Kidney epithelial cell (primary cell): ENCODE measurements at places on chromosomes 7 and 10. TPM values are rescaled to one million over a fixed set of nuclear protein-coding genes. Genes with fewer than 3 reads are reported as not detected.

DNA sequence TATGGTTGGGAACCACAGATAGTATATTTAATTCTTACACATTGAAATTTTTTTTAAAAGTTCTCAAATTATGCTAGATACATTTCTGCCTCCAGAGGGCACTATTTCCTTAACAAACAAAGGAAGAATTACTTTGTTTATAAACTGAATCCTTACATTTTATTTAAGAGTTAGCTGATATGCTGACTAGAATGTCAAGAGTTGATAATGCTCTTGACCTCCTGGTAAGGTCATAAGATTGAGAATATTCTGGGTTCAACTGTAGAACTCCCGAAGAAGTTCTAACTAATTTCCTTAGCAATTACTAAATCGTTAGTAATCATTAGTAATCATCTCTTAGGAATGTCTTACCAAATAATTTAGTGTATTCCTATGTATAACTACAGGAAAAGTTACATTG lies 95.3 kb upstream of the CYP26C1 start:
- peak; percentile 26 for DNase-seq

DNA sequence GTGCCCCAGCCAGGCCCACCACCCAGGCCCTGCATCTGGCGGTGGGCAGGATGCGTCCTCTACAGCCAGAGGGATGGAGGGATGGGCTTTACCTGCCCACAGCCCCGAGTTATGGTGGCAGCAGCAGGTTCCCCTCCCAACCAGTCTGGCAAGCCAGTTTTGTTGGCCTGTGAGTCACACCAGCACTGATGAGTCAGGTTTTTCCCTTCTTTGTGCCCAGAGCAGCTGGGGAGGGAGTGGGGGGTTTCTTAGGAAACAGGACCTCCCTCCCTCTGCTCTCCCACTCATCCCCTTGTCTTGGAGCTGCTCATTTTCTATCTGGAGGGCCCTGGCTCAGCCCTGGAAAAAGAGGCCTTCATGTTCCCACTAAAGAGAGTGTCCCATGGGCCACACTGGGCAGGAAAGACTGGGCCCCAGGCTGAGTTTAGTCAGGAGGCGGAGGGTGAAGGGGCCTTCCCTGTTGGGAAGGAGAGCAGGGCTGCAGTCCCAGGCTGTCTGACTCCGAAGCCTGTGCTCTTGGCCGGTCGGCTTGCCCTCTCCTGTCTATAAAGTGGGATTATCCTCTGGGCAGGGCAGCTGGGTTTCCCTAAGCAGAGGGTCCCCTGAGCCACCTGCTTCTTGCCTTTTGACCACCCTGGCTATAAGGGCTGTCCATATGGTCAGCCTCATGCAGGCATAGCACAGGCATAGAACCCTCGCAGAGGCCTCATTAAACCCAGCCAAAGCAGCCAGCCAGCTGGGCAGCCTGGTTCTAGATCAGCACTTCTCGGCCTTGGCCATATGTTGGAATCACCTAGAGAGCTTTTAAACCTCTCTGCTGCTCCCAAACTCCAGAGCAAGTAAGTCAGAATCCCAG lies 30.2 kb upstream of the ANKRD2 start:
- peak; percentile 93 for DNase-seq

The FAM24B gene
- total RNA-seq = 14.6 and 18.2 TPM in 2 replicates

DNA sequence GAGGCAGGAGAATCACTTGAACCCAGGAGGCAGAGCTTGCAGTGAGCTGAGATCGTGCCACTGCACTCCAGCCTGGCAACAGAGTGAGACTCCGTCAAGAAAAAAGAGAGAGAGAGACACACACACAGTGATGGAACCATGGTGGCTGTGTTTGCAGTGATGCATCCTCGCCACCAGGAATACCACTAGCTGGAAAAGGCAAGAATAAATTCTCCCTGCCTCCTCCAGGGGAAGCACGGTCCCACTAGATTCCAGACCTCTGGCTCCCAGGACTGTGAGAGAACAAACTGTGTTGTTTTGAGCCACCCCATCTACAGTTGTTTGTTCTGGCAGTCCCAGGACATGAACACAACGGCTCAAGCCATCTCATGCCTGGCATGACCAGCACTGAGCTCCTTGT lies 320.3 kb upstream of the FOXK1 start:
- DNase-seq = no peak

GRCh38 chr7:143256932-143257331 lies 6.3 kb upstream of the GSTK1 start:
- DNase-seq = no peak

The ABCA13 gene
- 0.71 and 1.7 TPM in 2 replicates for total RNA-seq

DNA sequence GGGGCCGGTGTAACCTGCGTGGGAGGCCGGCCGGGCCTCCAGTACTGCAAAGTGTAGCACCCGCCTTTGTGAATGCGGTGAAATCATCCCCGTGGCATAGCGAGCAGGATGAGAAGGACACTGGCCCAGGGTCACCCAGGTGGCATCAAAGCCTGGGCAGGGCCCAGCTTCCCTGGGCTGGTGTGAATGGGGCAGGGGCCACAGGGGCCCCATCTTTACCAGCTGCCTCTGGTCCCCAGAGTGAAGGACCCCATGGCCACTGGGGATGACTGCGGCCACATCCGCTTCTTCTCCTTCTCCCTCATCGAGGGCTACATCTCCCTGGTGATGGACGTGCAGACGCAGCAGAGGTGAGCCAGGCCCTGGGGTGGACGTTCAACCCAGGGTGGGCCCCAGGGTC lies 53.8 kb downstream of the RCC1L start:
- DNase-seq = no peak

The CDK1 gene
- 15.8 and 16.2 TPM in 2 replicates for total RNA-seq

- DNase-seq = peak; percentile 10
Measured at GRCh38 chr7:44383566-44383965, 58.2 kb upstream of the CAMK2B start.

GRCh38 chr10:109895095-109895818 lies 28.1 kb downstream of the XPNPEP1 start:
- DNase-seq = no peak

DNA sequence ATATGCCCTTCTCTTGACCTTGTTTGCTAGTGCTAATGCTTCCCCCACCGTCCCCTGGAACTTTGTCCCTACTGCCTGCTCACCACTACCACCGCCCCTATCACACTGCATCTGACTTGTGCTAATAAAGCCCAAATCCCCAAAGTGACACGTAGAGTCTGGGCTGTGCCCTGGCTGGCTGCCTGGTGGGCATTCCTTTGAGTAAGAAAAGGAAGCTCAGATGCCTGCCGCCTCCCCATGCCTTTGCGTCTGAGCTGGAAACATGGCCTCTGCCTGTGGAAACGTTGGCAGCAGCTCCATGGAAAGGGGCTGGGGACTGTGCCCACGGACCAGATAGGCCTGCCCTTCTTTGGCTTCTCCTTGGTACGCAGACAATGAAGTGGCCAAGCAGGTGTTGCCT lies 138.3 kb downstream of the CYP26A1 start:
- DNase-seq = no peak

The TMEM213 gene
- total RNA-seq = not detected in 2 replicates

- no peak for DNase-seq
Measured at GRCh38 chr7:81803267-81803666, 33.4 kb upstream of the HGF start.

DNA sequence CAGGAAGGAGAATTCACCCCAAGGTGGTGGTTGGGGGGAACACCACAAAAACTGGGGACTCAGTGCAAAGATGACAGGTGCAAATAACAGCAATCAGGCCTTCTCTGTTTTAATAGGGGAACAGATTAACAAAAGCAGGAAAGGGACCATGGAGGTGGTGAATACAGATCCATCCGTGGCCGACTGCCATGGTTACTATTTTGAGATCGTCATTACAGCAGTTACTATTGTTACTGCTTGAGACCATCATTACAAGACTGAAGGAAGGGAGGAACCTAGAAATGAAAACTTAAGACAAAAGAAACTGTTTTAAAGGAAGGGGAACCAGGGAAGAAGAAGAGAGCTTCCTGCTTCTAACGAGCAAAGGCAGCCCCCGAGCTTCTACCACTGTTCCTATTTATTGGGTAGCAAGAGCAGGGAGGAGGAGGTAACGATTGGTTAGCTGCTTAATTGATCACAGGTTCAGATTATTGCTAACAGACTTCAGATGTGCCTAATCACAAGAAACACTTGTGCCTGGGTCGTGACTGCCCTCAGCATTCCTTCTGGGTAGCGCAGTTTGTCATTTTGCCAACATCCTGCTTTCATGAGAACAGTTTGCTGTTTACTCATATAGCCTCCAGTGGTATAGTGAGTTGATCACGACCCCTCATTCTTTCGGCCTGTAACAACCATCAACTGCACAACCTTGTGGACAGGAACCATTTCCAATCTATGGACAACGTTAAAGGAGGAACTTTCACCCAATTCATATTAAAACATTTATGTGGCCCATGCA lies 216.3 kb downstream of the CHCHD3 start:
- DNase-seq = peak; percentile 9

GRCh38 chr7:148609045-148609725 lies 18.6 kb downstream of the C7orf33 start:
- no peak for DNase-seq

- peak; percentile 94 for DNase-seq
Measured at GRCh38 chr7:16708980-16709379, 44.6 kb upstream of the TSPAN13 start.
